ENCODE measurements at places on chromosomes 13 and 19. TPM values are rescaled to one million over a fixed set of nuclear protein-coding genes. Genes with fewer than 3 reads are reported as not detected.

Gene ZNF345
- 8.3 TPM for total RNA-seq

- H3K4me3 ChIP-seq = no peak overlapping the region
- H3K27me3 ChIP-seq = no peaks in the 10 kb centered on the region
- H3K36me3 ChIP-seq = no peaks in the 10 kb centered on the region
Observed at GRCh38 chr19:711254-711653, 2.5 kb downstream of the PALM start.

DNA sequence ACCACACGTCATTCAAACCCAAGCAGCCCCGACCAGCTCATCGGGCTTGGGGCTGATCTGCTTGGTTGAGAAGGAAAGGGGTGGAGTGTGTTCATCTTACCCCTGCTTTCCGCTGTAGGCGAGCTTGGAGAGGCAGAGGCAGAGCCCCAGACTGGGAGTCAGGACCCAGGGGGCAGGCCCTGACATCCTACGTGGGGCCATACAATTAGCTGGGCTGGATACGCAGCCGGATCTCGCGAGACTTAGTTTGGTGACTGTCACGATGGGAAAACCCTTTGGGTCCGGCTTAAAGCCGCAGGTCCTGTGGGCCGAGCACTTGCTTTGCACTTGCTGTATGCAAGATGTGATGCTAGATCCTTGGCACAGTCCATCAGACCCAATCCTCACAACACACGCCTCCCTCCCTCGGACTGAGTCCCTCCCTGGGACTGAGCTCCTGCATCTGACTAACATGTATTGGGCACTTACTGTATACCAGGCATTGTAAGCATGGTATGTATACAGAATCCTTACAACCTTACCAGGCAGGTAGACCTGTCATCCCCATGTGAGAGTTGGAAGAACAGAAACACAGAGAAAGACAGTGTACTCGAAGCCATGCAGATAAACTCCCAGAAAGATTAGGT lies 3.7 kb downstream of the CEACAM16 start:
- H3K4me3 ChIP-seq = no peak overlapping the region
- H3K4me1 ChIP-seq = no peaks in the 10 kb centered on the region
- no peaks in the 10 kb centered on the region for H3K36me3 ChIP-seq
- H3K27ac ChIP-seq = no peak overlapping the region
- no peak for DNase-seq

- no peaks in the 10 kb centered on the region for H3K27me3 ChIP-seq
- no peaks in the 10 kb centered on the region for H3K36me3 ChIP-seq
- peaks cover 15% of the 10 kb centered on the region for H3K4me1 ChIP-seq
- no peak for DNase-seq
- H3K27ac ChIP-seq = no peak within 1 kb of the TSS
- no peak within 1 kb of the TSS for H3K4me3 ChIP-seq
Observed at GRCh38 chr19:54172471-54173358, at the start of gene TMC4. TSS of gene TMC4 (minus strand) at chr19:54173160. CDS start at chr19:54173117, 43 bp downstream.
